RPMI8226 (cell line): ENCODE measurements at places on chromosomes 12 and 14.

- DNase-seq: no peak
Observed at GRCh38 chr12:4483885-4484823, 38.5 kb upstream of the FGF6 start.

DNA sequence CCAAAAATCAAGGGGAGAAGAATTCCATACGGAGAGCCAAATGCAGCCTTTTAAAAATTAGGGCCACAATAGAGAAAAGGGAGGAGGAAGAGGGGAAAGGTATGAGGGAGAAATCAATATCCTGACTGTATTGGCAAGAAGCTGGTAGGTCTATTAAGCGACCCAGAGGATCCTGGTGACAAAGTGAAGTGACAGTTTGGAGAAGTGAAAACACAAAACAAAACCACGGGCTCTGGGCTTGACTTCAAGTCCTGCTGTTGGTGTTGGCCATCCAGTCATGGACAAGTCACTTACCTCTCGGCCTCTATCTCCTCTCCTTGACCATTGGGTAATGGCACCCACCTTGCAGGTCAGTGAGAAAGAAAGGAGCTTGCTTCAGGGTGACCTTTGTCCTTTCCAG lies 47.0 kb upstream of the KCNA5 start:
- DNase-seq: peak; percentile 33

DNA sequence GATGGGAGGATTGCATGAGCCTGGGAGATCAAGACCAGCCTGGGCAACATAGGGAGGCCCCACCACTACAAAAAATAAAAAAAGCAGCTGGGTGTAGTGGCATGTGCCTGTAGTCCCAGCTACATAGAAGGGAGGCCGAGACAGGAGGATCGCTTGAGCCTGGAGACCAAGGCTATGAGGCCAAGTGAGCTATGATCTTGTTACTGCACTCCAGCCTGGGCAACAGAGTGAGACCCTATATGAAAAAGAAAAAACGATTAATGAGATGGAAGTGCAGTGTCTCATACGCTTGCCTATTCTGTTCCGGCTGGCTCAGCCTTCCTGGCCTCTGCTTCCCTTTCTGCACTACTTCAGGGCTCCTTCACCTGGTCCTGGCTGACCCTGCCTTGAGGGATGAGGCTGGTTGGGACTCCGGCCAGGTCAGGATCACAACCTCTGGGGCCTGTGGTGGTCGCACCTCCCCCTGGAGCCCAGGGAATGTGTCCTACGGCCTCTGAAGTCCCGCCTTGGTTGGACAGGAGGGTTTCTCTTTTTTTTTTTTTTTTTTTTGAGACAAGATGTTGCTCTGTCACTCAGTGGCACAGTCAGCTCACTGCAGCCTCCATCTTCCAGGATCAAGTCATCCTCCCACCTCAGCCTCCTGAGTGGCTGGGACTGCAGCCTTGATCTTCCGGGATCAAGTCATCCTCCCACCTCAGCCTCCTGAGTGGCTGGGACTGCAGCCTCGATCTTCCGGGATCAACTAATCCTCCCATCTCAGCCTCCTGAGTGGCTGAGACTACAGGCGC lies 10.7 kb downstream of the TEDC1 start:
- no peak for DNase-seq

DNA sequence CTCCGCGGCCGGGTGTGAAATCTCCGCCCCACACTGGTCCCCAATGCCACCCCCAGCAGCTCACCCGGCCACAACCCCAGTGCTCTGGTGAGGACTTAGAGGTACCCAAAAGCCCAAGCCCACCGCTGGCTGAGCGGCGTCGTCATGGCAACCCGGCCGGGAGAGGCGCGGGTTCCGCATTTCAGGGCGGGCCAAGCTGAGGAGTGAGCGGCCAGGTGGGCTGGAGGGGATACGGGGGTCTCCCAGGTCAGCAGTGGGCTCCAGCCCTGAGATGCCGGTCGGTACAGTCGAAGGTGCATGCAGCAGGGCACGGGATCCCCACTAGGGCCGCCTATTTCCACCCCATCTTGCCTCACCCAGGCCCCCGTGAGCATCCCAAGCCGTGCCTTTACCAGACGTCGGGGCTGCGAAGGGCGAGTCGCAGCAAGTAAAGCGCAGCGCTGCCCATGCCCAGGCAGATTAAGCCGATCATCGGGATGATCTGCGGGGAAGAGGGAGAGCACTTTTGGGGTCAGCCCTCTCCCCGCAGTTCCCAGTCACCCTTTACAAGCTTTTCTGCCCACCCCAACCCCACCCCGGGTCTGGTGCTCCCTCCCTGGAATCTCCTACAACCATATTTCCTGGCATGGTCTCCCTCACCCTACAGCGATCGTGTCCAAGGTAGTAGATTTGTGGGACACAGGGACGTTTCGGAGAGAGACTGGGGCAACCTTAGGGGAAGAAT lies 6.9 kb downstream of the SHMT2 start:
- no peak for DNase-seq

- DNase-seq: no peak
Observed at GRCh38 chr14:36111822-36112583, 64.5 kb downstream of the PTCSC3 start.

- DNase-seq: no peak
Observed at GRCh38 chr12:27319409-27319808, 13.2 kb upstream of the BMAL2 start.

DNA sequence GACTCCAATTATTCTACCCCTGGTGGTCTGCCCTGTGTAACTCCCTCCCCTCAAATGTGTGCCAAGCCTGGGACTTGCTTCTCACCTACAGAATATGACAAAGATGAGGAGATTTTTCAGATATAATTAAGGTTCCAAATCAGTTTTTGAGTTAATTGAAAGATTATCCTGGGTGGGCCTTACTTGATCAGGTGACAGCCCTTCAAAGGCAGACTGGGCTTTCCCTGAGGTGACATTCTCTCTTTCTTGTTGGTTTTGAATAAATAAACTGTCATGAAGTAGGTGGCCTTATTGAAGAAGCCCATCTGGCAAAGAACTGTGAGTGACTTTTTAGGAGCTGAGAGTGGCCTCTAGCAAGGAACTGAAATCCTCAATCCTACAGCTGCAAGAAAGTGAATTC lies 106.0 kb downstream of the BRMS1L start:
- peak; percentile 8 for DNase-seq

DNA sequence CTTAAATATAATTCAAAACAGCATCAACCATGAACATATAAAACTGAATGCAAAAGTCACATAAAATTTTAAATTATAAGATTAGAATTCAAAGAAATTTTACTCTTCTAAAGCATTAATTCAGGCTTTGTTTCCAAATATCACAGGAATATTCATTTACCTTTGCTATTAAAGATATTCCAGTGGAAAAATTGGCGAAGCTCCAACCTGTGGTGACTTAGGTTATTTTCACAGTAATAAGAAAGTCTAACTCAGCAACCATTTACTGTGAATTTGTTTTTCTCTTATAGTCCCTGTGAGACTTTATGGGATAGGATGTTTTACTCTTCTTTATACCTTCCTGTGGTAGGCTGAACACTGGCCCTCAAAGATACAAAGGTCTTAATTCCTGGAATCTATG lies 3.2 kb downstream of the WDR89 start:
- no peak for DNase-seq

- no peak for DNase-seq
Observed at GRCh38 chr14:59585891-59586554, 9.4 kb upstream of the CCDC175 start.

DNA sequence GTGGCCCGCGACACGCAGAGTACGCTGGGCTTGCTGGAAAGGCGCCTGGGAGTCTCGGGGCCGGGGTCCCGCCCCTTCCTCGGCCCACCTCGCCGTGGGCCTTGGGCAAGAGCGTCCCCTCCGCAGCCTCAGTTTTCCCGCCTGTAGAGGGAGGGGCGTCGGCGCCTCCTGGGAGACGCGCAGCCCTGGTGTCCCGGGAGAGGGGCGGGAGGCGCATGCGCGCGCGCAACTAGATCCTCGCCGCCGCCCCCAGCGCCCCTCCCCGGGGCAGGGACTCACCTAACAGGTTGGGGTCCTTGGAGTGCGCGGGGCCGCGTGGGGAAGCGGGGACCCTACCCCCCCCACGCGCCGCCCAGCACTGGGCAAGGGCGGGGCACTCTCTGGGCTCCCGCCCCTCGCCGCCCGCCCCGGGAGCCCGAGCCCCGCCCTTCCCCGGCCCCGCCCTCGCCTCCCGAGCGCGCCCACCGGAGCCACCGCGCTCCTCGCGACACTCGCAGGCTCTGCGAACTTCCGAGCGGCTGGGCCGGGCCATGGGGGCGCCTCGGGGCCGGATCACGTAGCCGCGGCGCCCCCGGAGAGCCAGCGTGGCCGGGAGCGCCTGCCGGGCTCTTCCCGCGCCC lies at the start of gene KIF26A:
KIF26A (plus strand) TSS at position 490 of the 620 bp plus-strand sequence. CDS start 136 bp downstream, outside the sequence.
- DNase-seq: peak; percentile 55

GRCh38 chr14:36279306-36280190 lies 40.9 kb downstream of the MBIP start:
- no peak for DNase-seq

DNA sequence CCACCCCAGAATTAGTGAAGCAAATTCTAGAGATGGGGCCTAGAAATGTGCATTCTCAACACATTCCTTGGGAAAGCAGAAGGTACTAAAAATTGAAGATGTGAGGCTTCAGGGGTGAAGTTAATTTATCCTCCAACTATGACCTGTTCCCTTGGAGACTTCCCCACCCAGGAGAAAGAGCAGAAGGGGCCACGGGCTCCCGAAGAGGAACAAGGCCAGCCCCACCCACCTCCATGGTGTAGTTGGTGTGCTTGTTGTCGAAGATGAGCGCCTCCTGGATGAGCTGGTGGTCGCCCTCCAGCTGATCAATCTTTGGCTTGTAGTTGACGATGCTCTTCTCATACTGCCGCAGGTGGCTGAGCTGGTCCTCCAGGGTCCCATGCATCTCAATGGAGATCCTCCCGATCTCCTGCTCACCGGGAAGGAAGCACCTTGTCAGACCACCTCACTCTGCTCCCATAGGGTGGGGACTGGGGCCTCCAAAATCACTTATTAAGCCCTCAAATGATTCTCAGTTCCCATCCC lies 87.8 kb upstream of the ZFP36L1 start:
- DNase-seq: no peak

DNA sequence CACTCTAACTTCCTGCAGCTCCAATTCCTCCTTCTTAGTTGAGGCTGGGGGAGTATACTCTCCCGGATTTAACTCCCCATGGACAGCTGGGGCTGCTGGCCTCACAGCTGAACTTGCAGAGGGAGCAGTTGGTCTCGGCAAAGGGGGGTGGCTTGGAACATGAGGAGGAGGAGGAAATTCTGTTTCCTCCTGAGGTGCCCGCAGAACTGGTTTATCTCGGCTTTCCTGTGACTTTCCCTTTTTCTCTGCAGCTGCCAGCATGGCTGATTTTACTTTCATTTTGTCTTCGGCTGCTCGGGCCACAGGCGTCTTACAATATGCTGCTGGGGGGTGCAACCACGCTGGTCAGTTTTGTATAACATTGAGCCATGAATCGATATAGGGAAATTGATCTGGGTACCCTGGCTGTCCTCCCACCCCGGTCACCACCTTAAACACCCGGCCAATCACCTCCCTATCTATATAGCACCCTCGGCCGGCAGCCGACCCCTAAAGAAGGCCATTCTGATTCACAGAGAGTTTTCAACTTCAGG lies 1317.6 kb downstream of the TMEM121 start:
- no peak for DNase-seq

- no peak for DNase-seq
Observed at GRCh38 chr12:21614506-21614905, 9.9 kb upstream of the GYS2 start.

DNA sequence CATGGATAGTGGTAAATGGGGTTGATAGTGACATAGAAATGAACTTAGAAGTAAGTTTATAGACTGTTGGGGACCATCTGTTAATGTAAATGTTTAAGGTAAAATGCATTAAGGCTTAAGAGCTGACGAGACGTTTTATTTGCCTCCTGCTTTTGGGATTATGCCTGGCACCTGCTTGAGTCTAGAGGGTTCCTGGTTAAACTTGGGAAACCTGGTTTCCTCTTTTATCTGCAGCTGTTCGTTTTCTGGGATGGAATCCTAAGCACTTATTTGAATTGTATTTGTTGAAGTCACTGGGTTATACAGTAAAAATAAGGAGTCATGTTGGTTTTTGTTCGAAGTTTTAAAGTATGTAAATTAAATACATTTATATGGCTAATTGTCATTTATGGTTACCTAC lies 914.7 kb downstream of the NRXN3 start:
- no peak for DNase-seq

DNA sequence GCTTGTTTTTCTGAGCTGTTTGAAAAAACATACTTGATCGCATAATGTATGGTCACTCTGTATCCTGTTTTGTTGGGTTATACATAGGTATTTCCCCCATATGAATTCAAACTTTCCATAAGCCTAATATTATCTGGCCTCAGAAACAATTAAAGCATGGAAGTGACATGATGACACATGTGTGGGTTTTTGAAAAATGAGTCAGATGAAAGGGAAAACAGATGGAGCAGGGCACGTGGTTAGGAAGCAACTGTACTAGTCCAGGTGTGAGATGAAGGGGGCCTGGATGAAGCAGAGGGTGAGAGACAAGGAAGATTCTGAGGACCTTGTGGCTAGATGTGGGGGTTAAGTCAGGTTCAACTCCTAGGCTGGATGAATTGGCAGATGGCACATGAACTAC lies 92.7 kb upstream of the DNM1L start:
- no peak for DNase-seq

DNA sequence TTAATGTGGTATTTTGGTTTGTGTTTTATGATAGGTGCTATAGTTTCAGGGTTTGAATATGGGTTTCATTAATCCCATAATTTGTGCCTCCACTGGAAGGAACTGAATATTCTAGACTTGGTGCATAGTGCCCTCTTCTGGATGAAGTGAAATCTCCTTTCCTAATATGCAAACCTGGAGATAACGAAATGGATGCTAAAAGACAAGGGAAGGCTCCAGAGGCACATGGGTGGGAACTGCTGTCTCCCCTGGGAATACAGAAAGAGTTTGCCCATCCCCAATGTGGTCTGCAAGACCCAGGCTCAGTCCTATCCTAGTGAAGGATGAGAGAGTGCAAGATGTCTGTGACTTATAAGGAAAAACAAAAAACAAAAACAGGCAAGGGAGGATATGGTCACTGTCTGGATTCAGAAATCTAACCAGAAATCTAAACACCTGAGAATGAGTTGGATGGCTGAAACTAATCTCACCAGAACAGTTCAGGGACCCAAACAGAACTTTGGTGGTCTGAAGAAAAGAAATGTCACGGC lies 142.3 kb upstream of the TMPO start:
- DNase-seq: peak; percentile 45

- no peak for DNase-seq
Observed at GRCh38 chr14:99554184-99554583, 49.8 kb downstream of the CCDC85C start.

DNA sequence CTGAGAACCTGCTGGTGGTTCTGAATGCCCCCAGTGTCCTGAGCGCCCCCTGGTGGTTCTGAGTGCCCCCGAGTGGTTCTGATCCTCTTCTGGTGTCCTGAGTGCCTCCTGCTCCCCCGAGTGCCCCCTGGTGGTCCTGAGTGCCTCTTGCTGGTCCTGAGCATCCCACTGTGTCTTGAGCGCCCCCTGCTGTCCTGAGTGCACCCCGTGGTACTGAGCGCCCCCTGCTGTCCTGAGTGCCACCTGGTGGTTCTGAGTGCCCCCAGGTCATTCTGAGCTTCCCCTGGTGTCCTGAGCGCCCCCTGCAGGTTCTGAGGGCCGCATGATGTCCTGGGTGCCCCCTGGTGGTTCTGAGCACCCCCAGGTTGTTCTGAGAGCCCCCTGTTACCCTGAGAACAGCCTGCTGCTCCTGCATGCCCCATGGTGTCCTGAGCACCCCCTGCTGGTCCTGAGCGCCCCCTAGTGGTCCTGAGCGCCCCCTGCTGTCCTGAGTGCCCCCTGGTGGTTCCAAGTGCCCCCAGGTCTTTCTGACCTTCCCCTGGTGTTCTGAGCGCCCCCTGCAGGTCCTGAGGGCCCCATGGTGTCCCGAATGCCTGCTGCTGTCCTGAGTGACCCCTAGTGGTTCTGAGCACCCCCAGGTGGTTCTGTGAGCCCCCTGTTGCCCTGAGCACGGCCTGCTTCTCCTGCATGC lies 1165.4 kb downstream of the TMEM121 start:
- no peak for DNase-seq
